ENCODE measurements at places on chromosomes 2 and 18. TPM values are rescaled to one million over a fixed set of nuclear protein-coding genes. Genes with fewer than 3 reads are reported as not detected.
A peak's percentile ranks its signal among the peaks of the same experiment; 100 is the strongest.

DNA sequence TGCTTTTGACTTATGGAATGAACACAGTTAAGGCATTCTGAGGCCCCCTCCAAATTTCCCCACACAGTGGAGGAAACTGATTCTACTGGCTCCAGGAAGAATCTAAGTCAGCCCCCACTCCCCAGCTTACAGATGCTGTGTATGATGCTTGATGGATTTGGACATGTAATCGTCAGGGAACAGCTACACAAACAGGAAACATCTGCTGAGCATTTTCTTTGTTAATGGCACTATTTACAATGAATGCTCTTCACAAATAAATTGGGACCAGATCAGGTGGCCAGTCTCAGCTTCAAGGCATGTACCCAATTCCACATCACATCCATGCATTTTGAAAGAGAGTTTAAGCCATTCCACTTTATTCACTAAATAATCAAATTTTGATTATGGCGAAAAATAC lies 562.3 kb downstream of the SOX11 start:
- no peak for DNase-seq
- H3K36me3 ChIP-seq, result no peaks in the 10 kb centered on the region
- no peaks in the 10 kb centered on the region for H3K27me3 ChIP-seq
- no peaks in the 10 kb centered on the region for H3K4me1 ChIP-seq
- H3K27ac ChIP-seq, result no peak overlapping the region
- H3K4me3 ChIP-seq, result no peak overlapping the region

DNA sequence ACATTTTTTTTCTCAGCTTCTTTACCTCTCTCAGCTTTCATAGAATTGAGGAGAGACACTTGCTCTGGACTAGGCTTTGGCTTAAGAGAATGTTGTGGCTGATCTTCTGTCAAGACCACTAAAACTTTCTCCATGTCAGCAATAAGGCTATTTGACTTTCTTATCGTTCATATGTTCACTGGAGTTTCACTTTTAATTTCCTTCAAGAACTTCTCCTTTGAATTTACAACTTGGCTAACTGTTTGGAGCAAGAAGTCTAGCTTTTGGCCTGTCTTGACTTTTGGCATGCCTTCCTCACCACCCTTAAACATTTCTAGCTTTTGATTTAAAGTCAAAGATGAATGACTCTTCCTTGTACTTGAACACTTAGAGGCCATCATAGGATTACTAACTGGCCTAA lies 104.4 kb upstream of the SLC39A10 start:
- peaks cover 24% of the 10 kb centered on the region for H3K36me3 ChIP-seq
- H3K27ac ChIP-seq, result peak overlapping the region; percentile 82
- DNase-seq, result no peak
- peak overlapping the region; percentile 53 for H3K4me3 ChIP-seq

The SNTG2 gene
- 1.0 TPM for total RNA-seq

The OR6B2 gene
- total RNA-seq, result not detected

DNA sequence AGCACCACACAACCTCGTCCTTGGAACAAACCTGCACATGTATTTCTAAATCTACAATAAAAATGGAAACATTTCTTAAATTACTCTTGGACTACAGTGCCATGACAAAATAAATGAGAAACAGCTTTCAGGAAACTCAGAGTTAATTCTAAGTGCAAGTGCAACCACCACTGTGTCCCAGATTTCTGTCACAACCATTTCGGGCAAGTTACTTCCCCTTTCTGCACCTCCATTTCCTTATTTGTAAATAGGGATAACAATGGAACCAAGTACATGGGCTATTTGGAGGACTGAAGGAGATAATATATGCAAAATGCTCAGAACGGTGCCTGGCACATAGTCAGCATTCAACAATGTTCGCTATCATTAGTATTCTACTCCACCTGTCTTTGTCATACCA lies 93.2 kb downstream of the CACNB4 start:
- peaks cover 10% of the 10 kb centered on the region for H3K4me1 ChIP-seq
- no peak overlapping the region for H3K27ac ChIP-seq
- H3K27me3 ChIP-seq, result no peaks in the 10 kb centered on the region
- no peak for DNase-seq

GRCh38 chr18:11983592-11983991 lies 2.3 kb downstream of the IMPA2 start:
- DNase-seq, result no peak
- peaks cover 14% of the 10 kb centered on the region for H3K4me1 ChIP-seq
- H3K4me3 ChIP-seq, result no peak overlapping the region
- no peak overlapping the region for H3K27ac ChIP-seq
- peaks cover 4% of the 10 kb centered on the region for H3K36me3 ChIP-seq

GRCh38 chr18:78704971-78705461 lies 274.6 kb upstream of the SALL3 start:
- no peak for DNase-seq
- H3K4me1 ChIP-seq, result no peaks in the 10 kb centered on the region
- H3K27me3 ChIP-seq, result no peaks in the 10 kb centered on the region

DNA sequence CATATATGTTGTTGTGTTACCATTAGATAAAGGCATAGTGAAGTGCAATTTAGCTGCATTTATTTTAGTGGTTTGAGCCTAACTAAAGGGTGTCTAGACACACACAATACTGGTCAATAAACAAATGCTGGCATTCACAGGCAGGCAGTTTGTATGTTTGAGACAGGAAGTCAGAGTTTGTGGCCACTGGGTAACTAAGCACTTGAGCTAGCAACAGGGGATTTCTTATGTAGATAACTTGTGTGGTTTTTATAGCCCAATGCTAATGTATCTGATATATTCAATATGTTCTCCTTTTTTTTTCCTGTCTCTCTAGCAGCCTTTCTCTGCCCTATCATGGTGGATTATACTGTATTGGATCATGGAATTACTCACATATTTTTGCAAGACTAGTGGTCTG lies 38.1 kb downstream of the LRRTM4 start:
- no peaks in the 10 kb centered on the region for H3K4me1 ChIP-seq
- no peak for DNase-seq
- H3K4me3 ChIP-seq, result no peak overlapping the region
- no peaks in the 10 kb centered on the region for H3K27me3 ChIP-seq

DNA sequence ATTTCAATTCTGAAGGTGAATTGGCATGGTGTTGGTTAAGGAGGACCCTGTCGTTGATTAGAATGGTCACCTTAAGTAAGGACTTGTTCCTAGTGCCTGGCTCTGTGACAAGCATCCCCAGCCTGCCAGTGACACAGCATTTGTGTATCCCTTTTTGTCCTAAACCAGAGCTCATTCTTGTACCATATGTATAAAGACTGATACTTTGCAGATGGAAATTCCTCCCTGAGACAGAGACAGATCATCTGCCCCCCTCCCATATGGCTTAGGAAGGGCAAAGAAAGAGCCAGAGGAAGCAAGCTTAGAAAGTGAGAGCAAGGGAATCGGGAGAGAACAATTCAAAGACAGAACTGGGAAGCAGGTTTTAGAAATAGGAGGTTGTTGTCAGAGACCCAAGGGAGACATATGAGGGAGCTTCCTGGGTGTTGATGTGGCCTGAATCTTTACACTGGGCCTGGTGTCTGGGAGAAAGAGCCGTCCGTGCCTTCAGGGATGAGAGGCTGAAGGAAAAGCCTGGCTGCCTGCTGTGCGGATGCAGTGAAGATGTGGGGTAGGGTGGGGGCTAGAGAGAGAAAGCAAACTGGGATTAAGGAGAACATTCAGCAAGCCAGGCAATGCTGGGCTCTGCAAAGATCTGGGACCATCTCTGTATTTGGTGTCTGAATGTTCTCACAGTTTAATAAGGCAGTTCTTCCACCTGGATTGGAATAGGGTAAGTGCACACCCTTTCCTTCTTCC lies 13.2 kb upstream of the CHRNA1 start:
- no peak for DNase-seq
- H3K36me3 ChIP-seq, result no peaks in the 10 kb centered on the region
- H3K4me1 ChIP-seq, result peaks cover 45% of the 10 kb centered on the region
- no peak overlapping the region for H3K27ac ChIP-seq
- no peaks in the 10 kb centered on the region for H3K27me3 ChIP-seq
- H3K4me3 ChIP-seq, result no peak overlapping the region

GRCh38 chr2:169050476-169051240 lies 18.7 kb upstream of the DHRS9 start:
- H3K27me3 ChIP-seq, result peaks cover 1% of the 10 kb centered on the region
- H3K36me3 ChIP-seq, result peaks cover 7% of the 10 kb centered on the region
- H3K4me3 ChIP-seq, result no peak overlapping the region
- H3K27ac ChIP-seq, result no peak overlapping the region

DNA sequence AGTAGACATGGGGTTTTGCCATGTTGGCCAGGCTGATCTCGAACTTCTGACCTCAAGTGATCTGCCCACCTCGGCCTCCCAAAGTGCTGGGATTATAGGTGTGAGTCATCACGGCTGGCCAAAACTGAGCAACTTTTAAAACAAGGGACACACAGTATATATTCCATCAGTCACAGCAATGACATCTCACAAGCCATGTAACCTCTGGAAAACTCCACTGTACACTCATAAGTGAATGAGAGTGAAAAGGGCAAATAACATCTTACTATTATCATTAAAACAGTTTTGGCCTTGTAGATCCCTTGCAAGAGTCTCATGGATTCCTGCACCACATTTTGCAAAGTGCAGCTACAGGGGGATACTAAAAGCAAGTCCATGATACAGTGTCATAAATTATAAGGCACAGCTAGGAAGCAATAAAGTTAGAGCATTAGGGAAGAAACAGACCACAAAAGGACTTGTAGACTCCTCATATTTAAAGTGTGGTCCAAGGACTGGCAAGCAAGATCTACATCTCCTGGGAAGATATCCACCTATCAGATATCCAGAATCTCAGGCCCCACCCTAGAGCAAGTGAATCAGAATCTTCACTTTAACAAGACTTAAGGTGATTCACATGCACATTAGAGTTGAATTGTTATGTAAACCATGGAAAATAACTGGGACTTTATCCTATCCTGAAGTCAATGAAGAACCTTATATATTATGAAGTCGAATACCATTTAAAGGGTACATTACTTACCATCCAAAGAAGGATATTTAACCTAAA lies 5.7 kb downstream of the SMC6 start:
- H3K4me1 ChIP-seq, result peaks cover 22% of the 10 kb centered on the region
- peaks cover 9% of the 10 kb centered on the region for H3K36me3 ChIP-seq

- peaks cover 2% of the 10 kb centered on the region for H3K27me3 ChIP-seq
- H3K36me3 ChIP-seq, result peaks cover 2% of the 10 kb centered on the region
- H3K27ac ChIP-seq, result peak overlapping the region; percentile 81
- peak overlapping the region; percentile 10 for H3K4me3 ChIP-seq
Measured at GRCh38 chr2:169073963-169074751, 4.8 kb downstream of the DHRS9 start.

- H3K27ac ChIP-seq, result no peak overlapping the region
- no peak overlapping the region for H3K4me3 ChIP-seq
- no peak for DNase-seq
- H3K4me1 ChIP-seq, result no peaks in the 10 kb centered on the region
Measured at GRCh38 chr18:79352432-79352831, 43.3 kb upstream of the NFATC1 start.

GRCh38 chr2:192184349-192184748 lies 10.4 kb downstream of the TMEFF2 start:
- H3K27me3 ChIP-seq, result peaks cover 15% of the 10 kb centered on the region
- no peaks in the 10 kb centered on the region for H3K36me3 ChIP-seq
- H3K4me3 ChIP-seq, result no peak overlapping the region
- no peak for DNase-seq
- H3K27ac ChIP-seq, result no peak overlapping the region

The HTR2B gene
- not detected for total RNA-seq

DNA sequence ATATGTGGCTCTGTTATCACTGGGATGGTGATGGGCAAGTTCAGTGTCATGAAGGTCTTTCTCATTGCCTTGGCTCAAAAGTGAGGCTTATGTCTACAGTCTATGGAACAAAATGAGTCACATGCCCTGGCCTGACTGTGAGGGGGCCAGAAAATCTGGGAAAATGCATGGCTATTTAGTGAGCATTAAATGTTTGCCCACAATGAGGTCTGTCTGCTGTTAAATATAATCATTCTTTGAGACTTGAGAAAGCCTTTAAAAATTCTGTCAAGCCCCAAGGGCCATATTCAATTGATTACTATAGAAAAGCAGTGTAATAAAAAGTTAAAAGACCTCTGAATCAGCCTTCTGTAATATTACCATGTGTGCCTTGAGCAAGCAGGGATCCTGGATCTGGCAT lies 5.5 kb upstream of the RNF144A start:
- H3K36me3 ChIP-seq, result peaks cover 49% of the 10 kb centered on the region
- peaks cover 92% of the 10 kb centered on the region for H3K4me1 ChIP-seq
- H3K27me3 ChIP-seq, result no peaks in the 10 kb centered on the region
- H3K4me3 ChIP-seq, result peak overlapping the region; percentile 64
- H3K27ac ChIP-seq, result peak overlapping the region; percentile 100

DNA sequence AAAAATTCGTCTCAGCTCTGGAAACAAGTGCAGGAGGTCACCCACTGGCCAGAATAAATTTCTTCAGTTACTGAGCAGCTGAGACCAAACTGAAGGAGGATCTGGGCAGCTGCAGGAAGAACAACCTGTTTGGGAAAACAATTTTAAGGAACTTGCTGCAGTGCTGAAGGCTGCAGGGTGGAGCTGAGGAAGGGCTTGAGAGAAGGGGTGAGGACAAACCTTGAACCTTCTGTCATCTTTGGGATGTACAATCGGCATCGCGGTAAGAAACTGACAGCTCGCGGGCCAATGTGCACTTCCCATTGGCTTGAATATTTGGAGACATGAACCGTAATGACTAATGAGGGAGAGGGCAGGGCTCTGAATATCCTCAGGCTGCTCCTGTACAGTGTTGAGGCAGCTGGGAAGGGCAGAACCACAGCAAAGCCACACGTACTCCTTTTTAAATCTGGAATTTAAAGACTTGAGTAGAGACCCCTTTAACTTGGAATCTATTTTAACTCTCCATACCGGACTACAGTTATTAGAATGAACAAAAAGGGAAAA lies 90.3 kb downstream of the TACR1 start:
- no peaks in the 10 kb centered on the region for H3K36me3 ChIP-seq
- H3K27me3 ChIP-seq, result no peaks in the 10 kb centered on the region
- no peak overlapping the region for H3K4me3 ChIP-seq
- no peaks in the 10 kb centered on the region for H3K4me1 ChIP-seq
- H3K27ac ChIP-seq, result no peak overlapping the region

DNA sequence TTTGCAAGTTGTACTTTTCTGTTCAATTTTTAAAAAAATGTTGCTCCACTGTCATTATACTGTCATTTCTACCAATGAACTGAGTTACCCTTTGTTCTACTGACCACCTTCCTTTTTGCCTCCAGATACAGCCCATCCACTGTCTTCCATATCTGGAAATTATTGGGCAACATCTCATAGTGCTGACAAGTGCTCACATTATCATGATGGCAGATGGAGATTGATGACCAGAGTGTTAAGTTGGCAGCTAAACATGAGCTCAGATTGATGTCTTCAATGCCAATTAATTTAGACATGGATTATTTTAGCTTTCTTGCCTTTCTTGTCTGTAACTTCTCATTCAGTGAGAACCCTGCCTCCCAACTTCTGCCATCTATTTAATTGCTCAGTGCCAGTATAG lies 76.6 kb downstream of the KIAA1328 start:
- no peak overlapping the region for H3K4me3 ChIP-seq
- H3K27ac ChIP-seq, result no peak overlapping the region
- H3K4me1 ChIP-seq, result peaks cover 3% of the 10 kb centered on the region
- peaks cover 9% of the 10 kb centered on the region for H3K36me3 ChIP-seq
- DNase-seq, result no peak
